ENCODE measurements at places on chromosomes 12 and 14.

DNA sequence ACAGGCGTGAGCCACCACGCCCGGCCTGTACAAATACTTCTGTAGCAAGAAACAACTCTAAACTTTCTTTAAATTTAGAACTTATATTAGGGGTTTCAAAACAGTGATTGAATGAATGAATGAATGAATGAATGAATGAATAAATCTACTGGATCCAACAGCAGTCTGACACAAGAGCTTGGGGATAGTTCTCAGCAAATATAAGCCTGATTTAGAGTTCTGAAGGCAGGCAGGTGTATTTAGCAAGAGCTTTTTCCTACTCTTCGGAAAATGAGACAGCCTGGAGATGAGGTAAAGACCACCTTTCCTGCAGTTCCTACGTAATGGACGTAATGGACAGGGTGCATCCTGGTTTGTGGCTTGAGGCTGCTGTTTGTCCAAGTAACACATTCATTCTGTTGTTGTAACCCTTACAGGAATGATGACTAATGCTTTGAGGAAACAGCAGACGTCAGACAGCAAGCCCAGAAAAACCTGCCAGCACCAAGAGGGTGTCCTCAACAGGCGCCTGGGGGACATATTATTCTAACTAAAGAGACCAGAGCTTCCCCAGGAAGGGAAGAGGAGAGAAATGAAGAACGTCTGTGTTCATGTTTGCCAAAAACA lies 277.4 kb upstream of the SOX5 start:
- DNase-seq = no peak

DNA sequence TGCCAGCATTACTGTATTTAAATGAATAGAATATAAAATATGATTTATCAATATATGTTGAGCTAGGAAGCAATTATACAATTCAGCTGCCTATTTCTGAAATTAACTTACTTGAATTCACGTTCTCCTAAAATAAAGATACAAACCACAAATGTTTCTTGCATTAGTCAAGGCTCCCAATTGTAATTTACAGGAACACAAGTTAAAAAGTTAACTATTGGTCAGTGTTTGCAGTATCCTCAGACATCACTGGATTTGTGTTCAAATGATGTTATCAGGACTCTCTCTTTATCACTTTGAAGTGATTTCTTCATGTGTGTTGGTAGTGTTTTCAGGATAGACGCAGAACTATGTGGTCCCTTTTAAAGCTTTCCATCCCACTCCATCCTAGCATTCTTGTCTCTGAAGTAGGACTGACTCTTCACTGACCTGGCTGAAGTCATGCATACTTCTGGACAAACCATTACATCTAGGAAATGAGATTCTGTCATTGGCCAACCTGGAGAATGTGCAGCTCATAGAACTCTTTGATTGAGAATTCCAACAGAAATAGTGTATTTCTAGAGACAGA lies 156.1 kb downstream of the KICS2 start:
- no peak for DNase-seq

- DNase-seq = no peak
Observed at GRCh38 chr14:52650774-52651173, 44.6 kb downstream of the ERO1A start.

GRCh38 chr14:96953087-96953874 lies 156.1 kb downstream of the VRK1 start:
- no peak for DNase-seq

DNA sequence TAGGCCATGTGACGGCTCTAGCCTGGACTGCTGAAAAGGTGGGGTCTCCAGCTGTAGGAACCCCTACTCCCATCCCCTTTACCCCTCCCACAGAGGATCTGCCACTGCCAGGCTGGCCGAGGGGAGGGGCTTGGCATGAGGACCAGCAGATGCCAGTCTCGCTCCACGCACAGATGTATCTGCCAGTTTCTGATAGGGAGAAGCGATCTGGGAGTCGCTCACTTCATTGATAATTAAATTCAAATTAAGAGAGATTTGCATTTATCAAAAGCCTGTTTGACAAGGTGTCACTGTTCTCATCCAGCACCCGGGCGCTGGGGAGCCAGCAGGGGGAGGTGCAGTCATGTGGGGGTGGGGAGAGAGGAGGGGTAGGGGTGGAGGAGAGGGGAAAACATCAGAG lies 217.6 kb upstream of the MYL2 start:
- DNase-seq = no peak

- no peak for DNase-seq
Observed at GRCh38 chr14:95486875-95487668, 29.4 kb downstream of the SYNE3 start.

DNA sequence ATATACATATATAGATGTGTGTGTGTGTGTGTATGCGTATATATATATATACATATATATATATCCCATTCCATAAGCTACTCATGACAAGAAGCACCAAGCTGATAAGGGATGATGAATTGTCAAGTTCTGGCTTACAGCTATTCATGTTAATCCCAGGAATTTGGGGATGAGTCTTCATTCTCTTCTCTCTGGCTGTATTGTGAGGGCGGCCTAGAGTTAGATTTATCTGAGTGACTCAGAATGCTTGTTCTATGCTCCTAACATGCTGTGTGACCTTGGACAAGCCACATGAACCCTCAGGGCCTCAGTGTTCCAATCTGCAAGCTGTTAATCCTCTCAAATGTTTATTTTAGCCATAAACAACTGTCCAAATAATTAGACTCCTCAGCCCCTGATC lies 749.0 kb downstream of the MED13L start:
- DNase-seq = no peak

- DNase-seq = no peak
Observed at GRCh38 chr12:43482311-43483085, 69.5 kb downstream of the ADAMTS20 start.

DNA sequence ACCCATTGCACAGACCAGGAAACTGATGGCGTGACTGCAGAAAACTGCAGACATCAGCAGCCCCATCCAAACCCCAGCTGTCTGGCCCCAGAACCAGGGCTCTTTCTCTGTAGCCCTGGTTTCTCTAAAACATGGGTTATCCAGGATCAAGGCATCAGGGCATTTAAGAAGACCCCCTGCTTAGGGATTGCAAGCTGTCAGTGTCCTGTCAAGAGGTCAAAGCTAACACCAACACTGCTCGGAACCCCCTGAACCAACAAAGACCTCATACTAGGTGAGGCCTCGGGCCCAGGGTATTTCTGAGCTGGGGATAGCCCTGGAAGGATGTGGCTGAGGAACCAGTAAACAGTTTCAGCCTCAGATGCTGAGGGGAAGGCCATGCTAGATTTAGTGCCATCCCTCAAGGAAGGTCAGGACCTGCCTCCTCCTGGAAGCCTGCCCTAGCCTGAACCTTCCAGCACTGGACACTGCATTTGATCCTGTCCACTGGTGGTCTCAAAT lies 39.2 kb downstream of the BCL11B start:
- DNase-seq = no peak

DNA sequence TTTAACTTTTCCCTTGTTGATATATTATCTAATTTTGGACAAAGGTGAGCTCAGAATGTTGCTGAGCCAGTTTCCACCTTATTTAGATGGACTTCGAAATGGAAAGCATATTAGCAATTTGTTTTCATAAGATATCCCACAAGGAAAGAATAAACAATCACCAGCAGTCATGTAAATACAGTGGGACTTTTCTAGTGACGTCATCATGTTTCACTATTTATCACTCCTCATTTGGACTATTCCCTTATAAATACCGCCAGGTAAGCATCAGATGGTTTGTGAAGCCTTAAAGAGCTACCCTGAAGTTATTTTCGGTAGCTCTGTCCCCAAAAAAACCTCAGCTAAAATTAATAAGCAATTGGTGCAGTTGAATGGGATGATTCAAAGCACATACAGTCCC lies 110.7 kb downstream of the PTPRR start:
- no peak for DNase-seq

DNA sequence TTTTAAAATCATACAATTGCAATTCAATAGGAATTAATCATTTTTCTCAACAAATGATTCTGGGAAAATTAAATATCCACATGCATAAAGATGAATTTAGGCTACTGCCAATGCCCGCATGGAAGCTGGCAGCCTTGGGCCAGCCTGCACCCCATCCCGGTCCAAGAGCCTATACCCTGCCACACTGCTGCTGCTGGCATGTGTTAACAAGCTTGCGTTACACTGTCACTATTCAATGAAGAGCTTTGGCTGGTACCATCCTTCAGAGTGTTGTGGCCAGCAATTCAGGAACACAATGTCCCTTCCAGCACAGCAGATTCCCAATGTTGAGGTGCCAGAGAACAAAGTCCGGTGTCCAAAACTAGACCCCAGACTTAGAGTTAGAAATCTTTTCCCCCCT lies 13.6 kb upstream of the TAS2R14 start:
- DNase-seq = no peak

DNA sequence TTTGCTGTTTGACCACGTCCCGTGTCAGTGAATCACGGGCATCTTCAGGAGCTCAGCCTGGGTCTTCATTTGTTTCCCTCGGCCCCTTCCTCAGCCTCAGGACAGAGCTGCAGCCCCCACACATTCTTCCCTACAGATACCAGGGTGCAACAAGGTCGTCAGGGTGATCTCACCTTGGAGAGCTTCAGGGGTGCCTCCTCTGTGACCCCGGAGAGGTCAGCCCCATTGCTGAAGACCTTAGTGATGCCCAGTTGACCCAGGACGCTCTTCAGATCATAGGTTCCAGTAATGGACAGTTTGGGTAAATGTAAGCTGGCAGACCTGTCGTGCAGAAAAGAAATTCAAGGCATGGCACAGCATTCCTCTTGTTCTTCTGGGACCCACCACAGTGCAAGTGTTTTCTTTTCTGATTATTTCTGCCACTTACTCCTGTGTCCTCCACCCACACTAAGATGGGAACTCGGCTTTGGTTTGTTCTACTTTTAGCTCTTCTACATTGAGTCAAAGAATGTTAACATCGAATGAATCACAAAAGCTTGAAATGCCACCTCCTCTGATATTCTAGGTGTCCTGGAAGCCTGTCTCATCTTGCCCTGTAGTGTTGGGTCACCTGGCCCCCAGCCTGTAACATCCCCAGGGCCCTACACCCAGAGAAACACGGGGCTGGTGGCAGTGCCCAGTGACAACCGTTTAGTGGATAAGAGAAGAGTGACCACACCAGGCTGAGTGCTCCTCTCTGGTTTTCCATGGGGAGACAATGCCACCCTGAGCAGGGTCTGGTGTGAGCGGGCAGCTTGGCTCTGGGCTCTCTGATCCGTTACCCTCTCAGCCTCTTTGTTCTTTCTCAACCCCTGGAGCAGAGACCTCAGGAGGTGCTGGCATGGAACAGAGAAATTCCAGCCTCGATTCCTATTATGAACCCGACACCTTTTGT lies 8.8 kb downstream of the SERPINA1 start:
- DNase-seq = no peak

DNA sequence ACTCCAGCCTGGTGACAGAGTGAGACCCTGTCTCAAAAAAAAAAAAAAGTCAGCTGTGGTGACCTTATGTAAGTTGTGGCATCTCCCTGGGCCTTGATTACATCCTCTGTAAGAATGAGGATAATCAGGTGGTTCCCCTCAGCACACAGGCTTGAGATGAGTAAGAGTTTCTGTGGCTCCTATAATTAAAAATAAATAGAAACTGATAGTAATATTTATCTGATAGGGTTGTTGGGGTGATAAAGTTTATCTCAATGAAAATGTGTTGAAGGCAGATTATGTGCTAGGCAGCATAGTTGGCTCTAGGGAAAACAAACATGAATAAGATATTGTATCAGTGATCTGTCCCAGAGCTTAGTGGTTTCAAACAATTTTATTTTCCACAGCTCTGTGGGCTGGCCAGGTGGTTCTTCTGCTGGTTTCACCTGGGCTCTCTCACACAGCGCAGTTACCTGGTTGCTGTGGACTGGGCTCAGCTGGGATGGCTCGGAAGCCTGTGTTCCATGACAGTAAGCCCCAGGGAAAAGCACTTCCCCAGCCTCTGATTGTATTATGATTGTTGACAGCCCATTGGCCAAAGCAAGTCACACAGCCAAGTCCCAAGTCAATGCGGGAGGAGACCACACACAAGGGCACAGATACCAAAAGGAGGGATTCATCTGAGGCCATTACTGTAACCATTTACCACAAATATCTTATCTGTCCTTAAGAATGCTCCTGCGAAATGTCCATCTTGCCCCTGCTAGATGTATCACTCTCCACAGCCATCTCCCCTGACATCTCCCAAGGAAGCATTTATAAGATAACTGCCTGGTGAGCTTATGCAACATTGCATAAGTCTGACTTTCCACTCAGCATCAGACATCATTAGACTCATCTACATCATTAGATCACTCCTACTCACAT lies 151.7 kb downstream of the NUAK1 start:
- DNase-seq = no peak

GRCh38 chr14:74765721-74766120 lies 2.6 kb downstream of the YLPM1 start:
- no peak for DNase-seq

GRCh38 chr14:68655021-68655831 lies 137.6 kb downstream of the ZFP36L1 start:
- DNase-seq = no peak

All from activated CD8-positive, alpha-beta memory T cell treated with anti-CD3 and anti-CD28 coated beads, Interleukin-2, amount 50 U/mL, for 4 hours (primary cell).